ENCODE measurements at places on chromosomes 11 and 22.

GRCh38 chr11:115421352-115421991 is 82.7 kb downstream of the CADM1 start:
- no peak for DNase-seq

- no peak for DNase-seq
Measured at GRCh38 chr22:38724926-38725571, 19.3 kb downstream of the GTPBP1 start.

DNA sequence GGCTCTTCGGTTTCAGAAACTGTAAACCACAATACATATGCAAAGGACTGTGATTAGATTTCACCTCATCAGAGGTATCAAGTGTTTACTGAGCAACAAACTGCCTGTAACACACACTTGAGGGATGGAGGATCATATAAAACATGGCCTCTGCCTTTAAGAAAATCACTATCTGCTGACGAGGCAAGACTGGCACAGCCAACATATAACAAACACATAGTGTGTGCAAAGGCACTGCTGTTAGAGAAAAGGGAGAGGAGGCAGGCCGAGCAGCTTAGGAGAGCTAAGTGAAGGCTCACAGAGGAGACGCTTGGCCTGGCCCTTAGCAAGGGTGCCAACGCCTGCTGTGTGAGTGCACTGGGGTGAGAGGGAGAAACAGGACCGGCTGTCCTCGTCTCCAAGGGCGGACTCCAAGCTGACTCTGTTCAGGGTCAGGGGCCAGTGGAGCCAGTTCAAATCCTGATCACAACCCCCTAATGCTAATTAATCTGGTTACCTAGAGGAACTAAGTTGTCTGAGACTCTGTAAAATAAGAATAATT is 48.2 kb downstream of the LRFN4 start:
- no peak for DNase-seq

GRCh38 chr11:89119426-89119825 is 53.6 kb upstream of the GRM5 start:
- no peak for DNase-seq

- DNase-seq: no peak
Measured at GRCh38 chr22:20805972-20806471, 32.1 kb downstream of the SERPIND1 start.

Measured in CD8-positive, alpha-beta memory T cell (primary cell).